ENCODE measurements at places on chromosomes 3 and 15. TPM values are rescaled to one million over a fixed set of nuclear protein-coding genes. Genes with fewer than 3 reads are reported as not detected.

- no peak for DNase-seq
These were observed 46.3 kb downstream of the EBLN2 start for GRCh38 chr3:73107676-73108187.

- no peak for DNase-seq
These were observed 40.4 kb upstream of the CHRNB4 start for GRCh38 chr15:78681281-78682003.

GRCh38 chr3:177195242-177195991 is 1.9 kb downstream of the TBL1XR1 start:
- DNase-seq = peak; percentile 60

Gene EOMES
- 0.34 TPM for polyA plus RNA-seq

- DNase-seq = no peak
These were observed 887 bp downstream of the OXTR start for GRCh38 chr3:8768364-8769087.

- peak; percentile 59 for DNase-seq
These were observed 766.8 kb downstream of the TBL1XR1 start for GRCh38 chr3:176430244-176431037.

Gene CELF6
- 2.1 TPM for polyA plus RNA-seq

DNA sequence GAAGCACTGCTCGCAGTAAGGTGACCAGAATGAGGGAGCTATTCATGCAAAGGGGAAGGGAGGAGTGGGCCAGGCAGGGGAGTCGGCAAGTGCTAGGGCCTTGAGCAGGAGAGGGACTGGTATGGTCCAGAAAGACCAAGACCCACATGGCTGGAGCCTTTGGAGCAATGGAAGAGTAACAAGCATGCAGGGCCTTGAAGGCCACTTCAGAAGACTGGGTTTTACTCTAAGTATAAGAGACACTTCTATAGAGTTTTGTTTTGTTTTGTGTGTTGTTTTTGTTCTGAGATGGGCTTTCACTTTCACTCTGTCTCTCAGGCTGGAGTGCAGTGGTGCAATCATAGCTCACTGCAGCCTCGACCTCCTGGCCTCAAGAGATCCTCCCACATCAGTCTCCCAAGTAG is 42.0 kb downstream of the BFSP2 start:
- no peak for DNase-seq

- no peak for DNase-seq
These were observed 23.9 kb upstream of the FRMD4B start for GRCh38 chr3:69409831-69410230.

DNA sequence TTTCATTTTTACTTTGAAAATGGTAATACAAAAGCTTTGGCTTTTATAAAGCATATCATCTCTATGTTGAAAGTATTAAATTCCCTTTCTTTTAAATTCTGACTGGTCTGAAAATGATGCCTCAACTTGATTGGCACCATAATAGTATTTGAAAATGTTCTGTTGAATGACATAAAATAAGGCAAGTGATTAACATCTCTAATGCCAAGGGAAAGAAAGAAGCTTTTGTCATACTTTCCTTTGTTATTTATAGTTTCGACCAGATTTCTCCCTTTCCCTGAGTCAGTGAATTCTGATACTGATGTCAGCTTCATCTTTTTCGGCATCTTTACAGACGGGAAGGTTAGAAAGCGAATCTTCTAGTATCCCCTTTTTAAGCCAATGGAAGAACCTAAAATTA is 3.4 kb upstream of the AP4E1 start:
- no peak for DNase-seq

DNA sequence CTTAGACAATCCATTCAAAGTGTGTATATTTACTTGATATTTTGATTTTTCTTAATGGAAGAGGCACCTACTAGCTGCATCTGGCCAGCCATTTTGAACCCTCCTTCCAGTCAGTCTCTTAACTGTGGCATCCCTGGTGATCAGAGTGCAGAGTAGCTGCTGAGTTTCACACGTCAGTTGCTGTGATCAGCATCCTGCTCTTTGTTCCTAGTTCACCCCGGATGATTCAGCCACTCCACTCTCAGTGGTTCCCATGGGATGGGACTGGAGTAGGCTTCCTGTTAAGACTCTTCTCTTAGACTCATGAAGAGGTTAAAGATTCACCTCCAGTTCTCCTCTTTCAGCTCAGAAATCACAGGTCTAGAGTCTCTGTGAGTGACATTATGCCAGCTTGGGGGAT is 75.8 kb downstream of the STXBP5L start:
- DNase-seq = no peak

Gene SMCO1
- polyA plus RNA-seq = 1.6 TPM

Gene NR2E3
- polyA plus RNA-seq = 11.3 TPM

All from muscle of arm (tissue), 14 donors.